ENCODE measurements at places on chromosomes 1 and 21. TPM values are rescaled to one million over a fixed set of nuclear protein-coding genes. Genes with fewer than 3 reads are reported as not detected.

DNA sequence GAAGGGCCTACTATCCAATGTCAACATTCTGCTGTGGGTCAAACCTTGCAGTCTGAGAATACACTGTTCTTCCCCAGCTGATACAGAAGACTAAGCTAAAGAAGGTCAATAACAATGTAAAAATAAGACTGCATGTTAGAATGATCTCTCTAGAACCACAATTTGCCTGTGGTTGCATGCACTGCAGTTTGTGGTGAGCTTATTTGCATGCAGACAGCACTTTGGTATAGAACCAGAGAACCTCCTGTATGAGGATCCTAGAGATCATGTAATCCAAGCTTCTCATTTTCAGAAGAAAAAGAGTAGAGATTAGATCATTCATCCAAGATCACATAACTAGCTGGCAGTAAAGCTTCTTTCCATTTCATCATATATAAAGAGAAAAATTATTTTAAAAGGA is 15.8 kb downstream of the SYNJ1 start:
- no peak for DNase-seq

The GBP6 gene
- not detected for polyA plus RNA-seq

The MROH7 gene
- not detected for polyA plus RNA-seq

The FBLIM1 gene
- not detected for polyA plus RNA-seq

- no peak for DNase-seq
These were observed 128.7 kb downstream of the TLR5 start for GRCh38 chr1:223014142-223014873.

GRCh38 chr1:207152792-207153468 is 48.9 kb downstream of the C4BPA start:
- no peak for DNase-seq

The ZNF695 gene
- 0.18 TPM for polyA plus RNA-seq

- no peak for DNase-seq
These were observed 75.9 kb downstream of the PRDM2 start for GRCh38 chr1:13775916-13776315.

- no peak for DNase-seq
These were observed 52.5 kb upstream of the AJAP1 start for GRCh38 chr1:4601941-4602340.

- DNase-seq = no peak
These were observed 13.7 kb downstream of the CD34 start for GRCh38 chr1:207897188-207897587.

The LRRC8D gene
- 43.8 TPM for polyA plus RNA-seq

DNA sequence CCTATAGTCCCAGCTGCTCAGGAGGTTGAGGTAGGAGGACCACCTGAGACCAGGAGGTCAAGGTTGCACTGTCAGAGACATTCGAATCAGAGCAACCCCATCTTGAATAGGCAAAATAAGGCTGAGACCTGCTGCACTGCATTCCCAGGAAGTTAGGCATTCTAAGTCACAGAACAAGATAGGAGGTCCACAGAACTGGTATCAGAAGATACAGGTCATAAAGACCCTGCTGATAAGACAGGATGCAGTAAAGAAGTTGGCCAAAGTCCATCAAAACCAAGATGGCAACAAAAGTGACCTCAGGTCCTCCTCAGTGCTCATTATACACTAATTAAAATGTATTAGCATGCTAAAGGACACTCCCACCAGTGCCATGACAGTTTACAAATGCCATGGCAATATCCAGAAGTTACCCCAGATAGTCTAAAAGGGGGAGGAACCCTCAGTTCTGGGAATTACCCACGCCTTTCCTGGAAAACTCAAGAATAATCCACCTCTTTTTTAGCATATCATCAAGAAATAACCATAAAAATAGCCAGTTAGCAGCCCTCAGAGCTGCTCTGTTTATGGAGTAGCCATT is 65.2 kb upstream of the KLHDC7A start:
- no peak for DNase-seq

The C1orf210 gene
- not detected for polyA plus RNA-seq

The MOB3C gene
- 18.1 TPM for polyA plus RNA-seq

GRCh38 chr1:15155888-15156741 is 2.6 kb downstream of the TMEM51 start:
- no peak for DNase-seq

DNA sequence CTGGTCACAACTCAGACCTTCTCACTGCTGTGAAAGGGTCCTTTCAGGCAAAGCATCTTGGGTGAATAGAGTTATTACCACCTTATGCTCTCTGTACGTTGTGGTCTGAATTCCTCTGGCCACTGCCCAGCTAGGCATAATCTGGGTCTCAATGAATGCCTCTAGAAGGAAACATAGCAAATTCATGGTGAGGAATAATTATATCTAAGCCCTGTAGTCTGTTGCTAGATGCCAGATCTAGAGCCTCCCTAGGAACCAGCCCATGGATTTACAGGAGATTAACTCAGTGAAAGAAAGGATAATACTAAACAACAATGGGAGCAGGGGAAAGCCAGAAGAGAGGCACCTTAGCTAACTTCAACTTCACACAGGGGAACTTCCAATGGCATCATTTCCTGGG is 2.4 kb upstream of the COL11A1 start:
- no peak for DNase-seq

- DNase-seq = peak; percentile 43
These were observed 55.3 kb downstream of the NDUFS5 start for GRCh38 chr1:39081271-39082009.

DNA sequence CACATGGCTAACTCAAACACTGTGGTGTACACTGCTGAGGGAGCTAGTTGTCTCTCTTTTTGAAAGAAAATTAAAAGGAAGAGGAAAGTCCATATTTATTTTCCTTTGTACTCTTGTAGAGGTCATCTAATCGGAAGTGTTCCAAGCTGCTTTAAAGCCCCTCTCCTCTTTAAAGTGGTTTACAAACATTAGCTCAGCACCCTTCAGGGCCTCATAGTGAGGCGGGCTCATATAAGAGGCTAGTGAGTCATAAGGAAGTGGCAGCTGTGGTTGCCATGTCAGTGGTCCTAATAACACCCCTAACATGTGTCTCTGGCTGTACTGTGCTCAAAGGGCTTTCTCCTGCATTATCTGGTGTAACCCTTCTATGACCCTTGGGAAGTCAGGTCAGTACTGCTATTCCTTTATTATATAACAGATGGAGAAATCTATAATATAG is 104.4 kb upstream of the SERBP1 start:
- DNase-seq = no peak

The AADACL4 gene
- polyA plus RNA-seq = not detected

The PADI2 gene
- polyA plus RNA-seq = 18.6 TPM

The ANXA9 gene
- polyA plus RNA-seq = 1.6 TPM

The SLFNL1 gene
- not detected for polyA plus RNA-seq

The ELAPOR1 gene
- 0.25 TPM for polyA plus RNA-seq

DNA sequence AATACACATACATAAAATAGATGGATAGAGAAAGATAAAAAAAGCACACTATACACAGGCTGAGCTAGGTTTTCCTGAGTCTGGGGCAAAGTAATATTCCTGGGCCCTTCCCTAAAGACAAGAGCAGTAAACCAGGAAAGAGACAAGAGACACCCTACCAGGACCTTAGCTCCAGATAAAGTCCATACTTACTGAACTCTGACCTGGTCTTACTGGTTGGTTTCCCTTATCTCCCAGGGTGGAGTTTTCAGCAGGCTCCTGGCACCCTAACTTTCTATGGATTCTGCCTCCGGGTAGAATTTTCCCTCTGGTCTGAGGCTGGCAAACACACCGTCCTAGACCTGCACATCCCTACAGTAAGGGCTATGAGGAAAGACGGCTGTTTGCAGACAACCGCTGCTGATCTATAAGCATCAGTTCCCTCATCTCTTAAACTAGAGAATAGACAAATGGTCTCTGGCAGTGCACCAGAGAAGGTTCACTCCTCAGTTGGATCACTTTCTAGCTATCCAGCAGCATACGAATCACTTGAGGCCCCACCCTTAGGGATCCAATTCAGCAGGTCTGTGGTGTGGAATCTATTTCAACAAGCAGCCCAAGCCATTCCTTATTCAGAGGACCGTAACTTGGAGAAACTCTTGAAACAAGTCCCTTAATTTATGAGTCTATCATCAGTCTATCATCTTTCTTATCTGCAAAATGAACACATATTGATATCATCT is 52.0 kb downstream of the ARHGEF11 start:
- DNase-seq = no peak

DNA sequence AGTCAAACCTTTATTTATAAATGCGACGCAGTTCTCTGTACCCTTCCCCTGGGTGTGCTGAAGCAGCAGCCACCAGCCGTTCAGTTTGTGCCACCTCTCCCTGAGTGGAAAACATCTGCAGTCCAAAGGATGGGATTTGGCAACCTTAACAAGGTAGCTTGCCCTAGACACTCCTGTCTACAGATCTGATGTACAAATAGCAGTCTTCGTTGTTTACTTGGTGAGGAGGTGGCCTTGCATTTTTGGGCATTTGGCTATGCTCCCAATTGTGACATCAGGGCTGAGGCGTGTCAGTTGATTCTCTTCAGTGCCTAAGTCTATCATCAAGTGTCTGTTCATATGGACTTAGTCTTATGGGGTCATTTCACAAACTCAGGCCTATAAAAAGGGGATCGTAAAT is 59.8 kb downstream of the KDM1A start:
- DNase-seq = no peak

DNA sequence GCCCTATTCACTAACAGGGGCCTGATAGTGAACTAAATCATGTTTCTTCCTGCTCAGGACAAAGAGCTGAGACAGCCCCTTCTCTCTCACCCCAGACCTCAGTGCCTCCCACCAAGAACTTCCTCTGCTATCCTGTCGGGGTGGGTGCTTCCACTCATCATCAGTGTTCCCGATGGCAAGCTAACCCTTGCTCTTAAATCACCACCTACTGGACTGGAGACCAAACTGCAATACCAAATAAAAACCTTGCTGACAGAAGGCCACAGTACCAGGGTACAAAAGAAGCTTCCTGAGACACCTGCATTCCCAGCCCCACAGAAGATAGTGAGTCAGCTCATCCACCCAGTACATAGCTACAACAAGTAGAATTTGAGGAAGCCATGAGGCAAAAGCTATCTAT is 799.5 kb downstream of the LTN1 start:
- DNase-seq = no peak

DNA sequence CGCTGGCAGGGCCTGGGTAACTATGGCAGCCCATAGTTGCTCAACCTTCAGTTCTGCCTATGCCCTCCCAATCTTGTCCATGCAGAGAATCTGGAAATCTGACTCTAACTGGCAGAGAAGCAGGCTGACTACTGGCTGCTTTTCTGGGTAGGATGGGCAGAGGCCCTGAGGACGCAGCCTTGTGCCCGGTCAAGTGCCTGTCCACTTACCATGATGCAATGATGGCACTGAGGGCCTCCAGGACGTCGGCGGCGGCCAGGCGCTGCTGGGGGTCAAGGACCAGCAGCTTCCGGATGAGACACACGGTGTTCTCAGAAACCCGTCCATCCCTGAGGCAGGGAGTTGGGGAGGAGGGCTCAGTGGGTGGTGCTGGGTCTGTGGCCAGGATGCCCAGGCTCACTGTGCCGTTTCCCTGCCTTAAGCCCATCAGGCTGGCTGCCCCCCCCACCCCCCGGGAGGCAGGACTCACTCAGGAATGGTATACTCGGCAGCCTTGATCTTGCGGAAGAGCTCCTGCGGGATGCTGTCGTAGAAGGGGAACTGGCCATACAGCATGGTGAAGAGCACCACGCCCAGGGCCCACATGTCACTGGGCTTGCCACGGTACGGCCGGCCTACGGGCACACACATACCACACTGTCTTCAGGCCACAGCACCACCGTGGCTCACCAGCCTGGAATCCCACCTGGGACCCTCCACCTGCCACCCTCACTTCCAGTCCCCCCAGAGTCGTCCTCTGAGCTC is 20.4 kb upstream of the EVA1B start:
- no peak for DNase-seq

DNA sequence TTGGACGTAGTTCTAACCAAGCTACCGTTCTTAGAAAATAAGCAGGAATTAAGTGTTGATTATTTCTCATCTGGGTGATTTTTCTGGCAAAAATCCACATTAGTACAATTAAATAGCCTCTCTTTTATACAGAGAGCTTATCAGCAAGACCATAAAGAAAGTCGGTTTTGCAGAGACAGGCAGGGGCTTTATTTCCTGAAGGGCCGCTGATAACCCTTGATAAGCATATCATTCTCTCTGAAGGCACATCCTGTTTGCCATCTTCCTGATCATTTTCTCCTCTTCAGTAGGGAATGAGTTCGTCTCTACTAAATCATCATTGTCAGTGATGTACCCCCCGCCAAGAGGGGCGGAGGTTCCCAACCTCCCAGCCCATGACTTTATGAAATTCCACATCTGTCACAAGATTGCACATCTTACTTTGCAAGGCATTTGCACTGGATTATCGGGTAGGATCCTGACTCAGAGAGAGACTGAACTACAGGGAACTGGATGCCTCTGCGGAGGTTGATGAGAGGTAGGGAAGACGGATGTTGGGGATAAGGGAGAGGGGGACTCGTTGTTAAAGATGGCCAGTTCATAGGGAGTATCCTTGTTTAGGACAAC is 115.7 kb downstream of the KCNJ6 start:
- DNase-seq = no peak

The WNT2B gene
- polyA plus RNA-seq = not detected

DNA sequence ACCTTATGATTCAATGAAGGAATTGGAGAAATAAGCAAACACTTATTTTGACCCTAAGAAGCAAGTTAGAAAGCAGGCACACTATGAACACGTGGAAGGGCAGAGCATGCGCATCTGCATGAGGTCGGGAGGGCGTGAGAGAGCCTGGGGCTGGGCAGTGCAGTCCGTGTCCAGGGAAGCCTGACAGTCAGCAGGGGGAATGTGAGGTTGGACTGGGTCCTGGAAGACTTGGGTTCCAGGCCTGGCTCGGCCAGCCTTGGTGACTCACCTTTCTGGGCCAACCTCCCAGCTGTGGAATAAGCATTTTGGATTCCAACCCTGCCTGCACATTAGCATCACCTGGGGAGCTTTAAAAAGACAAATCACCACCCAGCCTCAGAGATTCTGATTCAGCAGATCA is 26.6 kb upstream of the LMX1A start:
- DNase-seq = no peak

The MPL gene
- polyA plus RNA-seq = not detected

GRCh38 chr21:25449950-25450349 is 157.3 kb downstream of the MRPL39 start:
- DNase-seq = no peak

- no peak for DNase-seq
These were observed 2.0 kb upstream of the MAN1C1 start for GRCh38 chr1:25614501-25615171.

DNA sequence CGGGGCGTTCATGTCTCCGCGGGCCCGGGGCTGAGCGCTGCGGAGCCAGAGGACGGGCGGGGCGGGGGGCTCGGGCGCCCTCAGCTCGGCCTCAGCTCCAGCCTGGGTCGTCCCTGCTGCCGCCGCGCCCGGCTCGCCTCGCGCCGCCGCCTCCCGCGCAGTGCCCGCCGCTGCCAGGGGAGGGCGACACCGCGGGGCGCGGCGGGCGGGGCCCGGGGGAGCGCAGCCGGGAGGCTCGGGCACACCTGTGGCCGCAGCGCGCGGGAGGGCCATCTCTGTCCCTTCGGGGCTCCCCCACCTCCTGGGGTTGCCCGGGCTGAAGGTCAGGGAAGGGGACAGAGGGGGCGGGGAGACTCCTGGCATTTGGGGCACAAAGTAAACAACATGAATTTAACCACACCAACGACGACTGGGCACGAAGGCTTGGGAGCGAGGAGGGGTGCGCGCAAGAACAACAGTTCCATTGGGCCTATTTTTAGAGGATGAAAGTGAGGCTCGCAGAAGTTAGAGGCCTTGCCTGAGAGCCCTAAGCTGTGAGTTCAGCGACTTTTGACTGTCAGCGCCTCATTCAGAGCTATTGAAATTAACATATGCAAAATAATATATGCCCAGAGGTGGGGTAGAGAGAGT is at the start of gene FAM131C:
TSS of gene FAM131C (minus strand) at position 162 of the 630 bp plus-strand sequence. CDS start 209 bp downstream, outside the sequence.
- DNase-seq = no peak

GRCh38 chr1:51541313-51542050 is 22.4 kb upstream of the EPS15 start:
- no peak for DNase-seq

The ACTL8 gene
- polyA plus RNA-seq = not detected
